Fibroblast of skin of left quadriceps (primary cell): ENCODE measurements at places on chromosomes 1 and 21.
A peak's percentile ranks its signal among the peaks of the same experiment; 100 is the strongest.

GRCh38 chr1:50139339-50140181 lies 30.8 kb downstream of the ELAVL4 start:
- no peak for DNase-seq

DNA sequence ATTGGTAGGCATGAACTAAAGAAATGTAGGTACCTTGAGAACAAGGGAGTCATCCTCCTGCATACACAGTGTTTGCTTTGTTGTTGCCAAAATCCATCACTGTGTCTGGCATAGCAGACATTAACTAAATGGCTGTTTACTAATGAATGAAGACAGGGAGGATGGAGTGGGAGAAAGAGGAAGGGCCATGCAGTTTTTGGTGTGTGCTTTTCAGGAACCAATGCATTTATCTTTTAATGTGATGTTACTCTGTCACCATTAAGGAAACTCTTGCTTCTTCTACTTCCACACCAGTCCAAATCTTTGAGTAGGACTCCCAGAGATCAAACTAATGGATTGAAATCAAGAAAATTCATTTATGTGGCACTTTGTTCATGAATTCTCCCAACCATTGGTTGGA lies 55.6 kb upstream of the DUSP10 start:
- no peak for DNase-seq

DNA sequence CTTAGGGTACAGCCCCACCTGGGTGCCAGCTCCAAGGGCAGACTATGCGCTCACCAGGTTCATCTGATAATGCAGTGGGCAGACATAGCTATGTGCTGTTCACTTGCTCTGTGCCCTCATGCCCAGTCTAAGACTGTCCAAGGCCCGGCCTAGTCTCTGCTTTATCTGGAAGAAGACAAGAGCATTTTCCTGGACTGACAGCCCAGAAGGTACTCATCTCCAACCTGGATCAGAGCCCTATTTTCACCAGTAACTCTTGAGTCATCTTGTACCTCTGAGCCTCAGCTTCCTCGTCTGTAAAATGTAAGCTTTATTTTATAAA lies 28.5 kb upstream of the LRRC8C start:
- no peak for DNase-seq

GRCh38 chr1:94109478-94109877 lies 11.5 kb downstream of the ABCA4 start:
- DNase-seq: no peak

DNA sequence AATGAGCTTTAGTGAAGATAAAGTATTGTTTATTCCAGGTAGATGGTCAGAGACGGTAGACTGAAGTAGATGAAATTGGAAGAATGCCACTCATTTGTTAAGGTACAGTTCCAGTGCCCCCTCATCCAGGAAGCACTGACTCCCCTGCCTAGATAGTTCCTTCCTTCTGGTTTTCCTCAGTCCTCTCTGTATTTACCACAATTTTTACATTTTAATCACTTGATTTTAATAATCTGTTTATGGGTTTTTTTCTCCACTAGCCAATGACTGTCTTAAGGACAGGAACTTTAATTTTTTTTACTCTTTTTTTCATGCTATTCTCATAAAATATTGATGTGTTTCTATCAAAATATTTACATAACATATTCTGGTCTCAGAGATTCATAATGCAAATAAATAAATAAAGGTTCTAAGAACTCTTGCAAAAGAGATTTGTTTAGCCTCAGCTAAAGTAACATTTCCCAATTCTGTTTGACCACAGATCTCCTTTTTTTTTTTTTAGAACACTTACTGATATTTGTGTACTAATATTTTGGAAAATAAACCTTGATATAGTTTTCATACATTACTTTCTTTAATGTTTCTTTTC lies 651.6 kb downstream of the PLPP3 start:
- DNase-seq: no peak

DNA sequence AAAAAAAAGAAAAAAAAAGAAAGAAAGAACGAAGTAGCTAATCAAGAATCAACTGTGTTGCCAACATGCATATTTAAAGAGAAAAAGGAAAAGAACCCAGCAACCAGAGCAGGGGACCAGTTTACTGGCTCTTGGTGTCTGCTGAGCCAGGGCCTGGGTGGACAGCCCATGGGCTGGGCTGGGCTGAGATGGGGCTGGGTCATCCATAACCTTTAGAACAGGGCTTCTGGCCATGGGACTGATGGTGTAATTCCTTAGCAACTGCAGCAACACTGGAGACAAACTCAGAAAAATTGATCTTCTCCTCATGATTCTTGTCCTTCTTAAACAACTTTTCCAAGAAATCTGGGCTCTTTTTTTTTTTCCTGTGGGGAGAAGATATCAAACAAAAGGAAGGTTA lies 10.5 kb downstream of the S100A7A start:
- DNase-seq: no peak

GRCh38 chr1:154407198-154408091 lies 2.3 kb downstream of the IL6R start:
- DNase-seq: no peak

- peak; percentile 20 for DNase-seq
Observed at GRCh38 chr1:211735208-211736170, 60.1 kb upstream of the NEK2 start.

DNA sequence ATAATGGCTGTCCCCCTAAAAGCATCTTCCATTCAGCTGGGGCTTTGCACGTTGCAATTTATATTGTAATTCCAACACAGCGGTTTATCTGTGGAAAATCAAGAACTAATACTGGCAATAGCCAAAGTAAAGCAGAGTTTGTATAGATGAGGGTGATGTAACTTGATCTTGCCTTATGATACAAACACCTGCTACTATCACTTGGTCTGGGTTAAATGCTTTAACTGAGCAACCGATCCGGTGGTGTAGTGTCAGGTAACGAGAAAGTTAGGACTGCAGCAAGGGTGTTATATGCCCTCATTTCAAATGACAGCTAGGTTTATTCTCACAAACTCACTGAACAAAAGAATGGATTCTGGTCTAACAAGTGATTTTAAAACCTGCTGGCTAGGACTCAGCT lies 47.3 kb upstream of the PLPPR4 start:
- DNase-seq: no peak

DNA sequence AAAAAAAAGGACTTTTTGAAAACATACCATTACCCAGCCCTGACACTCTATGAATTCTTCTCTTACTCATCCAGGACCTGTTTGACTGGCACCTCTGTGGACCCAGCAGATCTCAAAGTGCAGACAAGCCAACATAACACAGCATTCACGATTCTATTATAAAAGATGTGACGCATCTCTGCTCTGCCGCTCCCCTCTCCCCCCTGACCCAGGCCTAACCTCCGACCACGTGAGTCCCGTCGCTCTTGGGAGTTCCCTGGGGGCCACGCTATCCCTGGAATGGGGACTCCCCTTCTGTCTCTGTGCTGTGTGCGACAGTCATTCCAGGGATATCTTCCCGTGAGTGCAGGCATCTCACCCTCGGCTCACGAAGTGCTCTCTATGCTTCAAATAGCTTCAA lies 21.1 kb downstream of the LRRC38 start:
- DNase-seq: no peak

DNA sequence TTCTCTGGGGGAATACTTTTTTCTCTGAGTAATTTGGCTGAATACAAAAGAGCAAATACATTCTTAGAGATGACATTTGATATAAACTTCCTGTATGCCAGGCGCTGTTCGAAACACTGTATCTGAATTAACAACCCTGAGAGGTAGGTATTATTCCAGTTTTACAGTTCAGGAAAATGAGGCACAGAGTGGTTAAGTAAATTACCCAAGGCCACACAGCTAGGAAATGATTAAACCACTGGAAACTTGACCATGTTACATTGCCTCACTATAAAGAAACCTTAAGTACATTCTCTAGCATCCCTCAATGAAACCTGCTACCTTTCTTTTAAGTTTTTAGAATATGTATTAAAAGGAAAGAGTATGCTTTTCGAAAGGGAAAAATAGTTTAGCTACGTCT lies 54.6 kb downstream of the SMYD2 start:
- no peak for DNase-seq

GRCh38 chr1:41742219-41742618 lies 176.5 kb downstream of the HIVEP3 start:
- DNase-seq: peak; percentile 80

GRCh38 chr21:35222541-35222941 lies 173.4 kb upstream of the RUNX1 start:
- no peak for DNase-seq

- no peak for DNase-seq
Observed at GRCh38 chr1:57659804-57660203, 235.9 kb upstream of the DAB1 start.

- DNase-seq: no peak
Observed at GRCh38 chr1:68317543-68317942, 85.2 kb upstream of the WLS start.

DNA sequence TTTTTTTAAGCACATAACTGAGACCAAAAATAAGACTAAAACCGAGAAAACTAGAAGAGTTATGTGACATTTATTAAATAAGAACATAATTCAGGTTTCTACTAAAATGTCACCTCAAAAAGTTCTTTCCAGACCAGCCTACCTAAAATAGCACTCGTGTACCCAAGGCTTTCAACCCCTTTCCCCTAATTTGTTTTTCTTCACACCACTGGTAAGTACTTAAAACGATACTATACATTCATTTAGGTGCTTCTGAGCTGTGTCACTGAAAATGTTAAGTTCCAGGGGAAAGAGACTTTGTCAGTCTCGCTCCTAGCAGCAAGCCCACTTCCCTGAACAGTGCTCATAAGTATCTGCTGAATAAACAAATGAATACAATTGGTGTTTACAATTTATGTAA lies 6.8 kb downstream of the RRAGC start:
- no peak for DNase-seq

- DNase-seq: no peak
Observed at GRCh38 chr1:31886866-31887265, 51.3 kb downstream of the PTP4A2 start.

DNA sequence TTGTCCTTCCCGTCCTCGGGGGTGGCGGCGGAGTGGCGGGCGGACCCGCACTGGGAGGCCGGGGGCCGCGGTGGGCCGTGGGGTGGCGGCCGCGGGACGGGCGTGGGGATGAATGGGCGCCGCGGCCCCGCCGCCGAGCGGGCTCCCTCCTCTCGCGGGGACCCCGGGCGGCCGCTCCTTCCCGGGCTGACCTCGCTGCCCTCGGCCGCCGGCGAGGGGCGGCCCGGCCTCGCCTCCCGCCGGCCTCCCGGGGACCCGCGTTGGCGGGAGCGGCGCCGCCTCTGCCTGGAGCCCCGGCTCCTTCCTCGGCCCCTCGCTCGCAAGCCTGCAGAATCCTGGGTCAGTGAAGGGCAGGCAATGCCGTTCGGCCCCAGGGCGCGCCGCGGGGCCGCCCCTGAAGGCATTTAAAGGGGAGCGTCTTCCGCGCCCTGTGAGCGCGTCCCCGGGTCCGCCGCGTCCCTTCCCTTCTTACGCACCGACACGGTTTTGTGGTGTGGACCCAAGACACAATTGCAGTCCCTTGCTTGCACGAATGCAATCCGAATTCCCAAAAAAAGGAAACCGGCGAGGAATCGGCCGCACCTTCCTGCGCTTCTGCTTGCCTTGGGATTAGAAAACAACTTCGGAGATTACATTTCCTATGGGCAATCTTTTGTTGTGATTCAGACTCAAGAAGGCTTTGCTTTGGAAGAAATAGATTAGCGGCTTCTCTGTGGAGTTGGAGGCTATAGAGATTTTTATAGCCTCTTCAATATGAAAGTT lies 776 bp downstream of the ITSN1 start:
- no peak for DNase-seq

DNA sequence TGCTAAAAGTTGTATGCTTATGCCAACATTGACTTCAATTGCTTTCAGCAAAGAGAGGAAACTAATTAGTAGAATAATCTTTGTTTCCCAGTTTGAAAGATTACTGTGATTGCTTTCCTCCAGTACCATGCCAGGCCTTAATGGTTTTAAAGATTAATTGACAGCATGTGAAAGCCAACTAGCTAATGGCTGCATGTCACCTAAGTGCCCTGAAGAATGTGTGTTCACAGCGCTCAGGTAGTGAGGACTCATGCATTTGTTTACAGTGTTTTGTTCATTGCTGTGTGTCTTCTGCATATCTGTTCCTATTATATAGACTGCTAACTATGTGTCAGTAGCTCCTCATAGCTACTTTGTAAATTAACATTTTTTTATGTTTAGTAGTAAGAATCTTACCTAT lies 335.6 kb downstream of the LRRIQ3 start:
- DNase-seq: no peak

DNA sequence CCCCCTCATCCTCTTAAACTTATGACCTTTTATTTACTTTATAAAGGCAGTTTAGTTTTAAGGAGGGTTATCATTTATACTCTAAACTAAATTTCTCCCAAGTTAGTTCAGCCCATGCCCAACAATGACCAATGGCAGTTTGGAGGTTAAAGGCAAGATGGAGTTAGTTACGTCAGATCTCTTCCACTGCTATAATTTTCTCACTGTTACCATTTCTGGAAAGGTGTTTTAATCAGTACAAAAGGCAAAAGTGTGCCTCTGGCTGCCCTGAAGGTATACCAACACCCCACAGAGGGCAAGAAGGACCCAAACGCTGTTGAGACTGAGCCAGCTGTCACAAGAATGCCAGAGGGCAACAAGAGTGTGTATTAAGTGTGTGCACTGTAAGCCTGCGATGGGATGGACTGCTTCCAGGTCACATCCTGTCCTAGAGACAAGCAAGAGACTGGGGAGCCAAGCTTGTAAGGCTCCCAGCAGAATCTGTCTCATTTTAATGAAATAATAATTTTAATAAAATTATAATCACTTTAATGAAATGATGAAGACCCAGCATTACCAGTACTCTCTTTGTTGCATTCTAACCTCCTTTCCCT lies 32.5 kb upstream of the FAM89A start:
- DNase-seq: no peak

GRCh38 chr21:37266515-37267221 lies 466 bp downstream of the VPS26C start:
- no peak for DNase-seq

GRCh38 chr1:84360316-84360715 lies 38.0 kb upstream of the DNASE2B start:
- no peak for DNase-seq

GRCh38 chr1:34714386-34714785 lies 40.5 kb upstream of the GJB5 start:
- no peak for DNase-seq

- DNase-seq: no peak
Observed at GRCh38 chr1:236536540-236536939, 12.8 kb downstream of the LGALS8 start.

- no peak for DNase-seq
Observed at GRCh38 chr1:80982831-80983230, 817.9 kb upstream of the ADGRL2 start.
